ENCODE measurements at places on chromosomes 12 and 14. TPM values are rescaled to one million over a fixed set of nuclear protein-coding genes. Genes with fewer than 3 reads are reported as not detected.
A peak's percentile ranks its signal among the peaks of the same experiment; 100 is the strongest.

Gene DEPDC4
- 0.17 TPM for total RNA-seq

GRCh38 chr12:77795699-77796098 is 35.0 kb upstream of the NAV3 start:
- no peak for DNase-seq

GRCh38 chr14:104758981-104759969 is 6.3 kb downstream of the SIVA1 start:
- no peak for DNase-seq

DNA sequence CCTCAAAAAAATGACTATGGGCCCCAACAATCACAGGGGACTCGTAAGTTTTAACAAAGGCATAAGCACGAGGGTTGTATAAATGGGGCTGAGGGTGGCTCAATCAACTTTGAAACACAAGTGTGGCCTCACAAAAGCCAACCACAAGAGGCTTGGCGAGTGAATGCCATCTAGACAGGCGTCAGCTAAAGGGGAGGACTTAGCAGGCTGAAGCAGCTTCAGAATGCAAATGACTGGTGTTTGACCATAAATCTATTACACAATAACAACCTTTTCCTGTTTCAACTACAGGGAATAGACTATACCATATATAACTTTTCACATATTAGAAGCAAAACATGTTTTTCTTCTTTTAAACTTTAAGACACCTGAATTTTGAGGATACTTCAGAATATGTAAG is 777.9 kb downstream of the FSCB start:
- no peak for DNase-seq

Gene MANSC4
- not detected for total RNA-seq

GRCh38 chr12:128313931-128314330 is 47.0 kb downstream of the TMEM132C start:
- DNase-seq: no peak

DNA sequence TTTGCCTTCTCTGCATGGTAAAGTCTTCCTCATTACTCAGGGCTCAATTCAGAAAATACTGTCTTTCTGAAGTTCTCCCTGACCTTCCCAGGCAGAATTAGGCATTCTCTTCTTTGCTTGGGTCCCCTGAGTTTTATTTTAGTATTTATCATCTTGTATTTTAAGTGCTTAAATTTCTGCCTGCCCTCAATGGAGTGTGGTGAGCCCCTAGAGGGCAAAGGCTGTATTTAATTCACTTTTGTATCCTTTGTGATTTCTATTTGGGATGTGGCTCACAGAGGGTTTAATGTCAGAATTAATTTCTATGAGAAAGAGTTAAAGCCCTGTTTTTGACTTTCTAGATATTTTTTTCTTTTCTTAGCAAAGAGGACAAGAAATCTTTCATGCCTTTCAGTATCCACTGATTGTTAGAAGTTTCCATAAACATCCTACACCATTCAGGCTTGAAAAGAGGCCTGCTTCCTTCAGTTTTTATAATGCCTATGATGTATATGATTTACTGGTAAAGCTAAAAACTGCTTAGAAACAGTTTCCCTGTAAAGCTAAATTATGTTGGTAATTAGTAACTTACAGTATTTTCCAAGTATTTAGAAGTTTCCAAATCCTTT is 55.6 kb upstream of the PTPRB start:
- peak; percentile 75 for DNase-seq

Gene AKAP5
- total RNA-seq: 0.68 TPM

Gene MIP
- not detected for total RNA-seq

Gene AQP2
- total RNA-seq: not detected

DNA sequence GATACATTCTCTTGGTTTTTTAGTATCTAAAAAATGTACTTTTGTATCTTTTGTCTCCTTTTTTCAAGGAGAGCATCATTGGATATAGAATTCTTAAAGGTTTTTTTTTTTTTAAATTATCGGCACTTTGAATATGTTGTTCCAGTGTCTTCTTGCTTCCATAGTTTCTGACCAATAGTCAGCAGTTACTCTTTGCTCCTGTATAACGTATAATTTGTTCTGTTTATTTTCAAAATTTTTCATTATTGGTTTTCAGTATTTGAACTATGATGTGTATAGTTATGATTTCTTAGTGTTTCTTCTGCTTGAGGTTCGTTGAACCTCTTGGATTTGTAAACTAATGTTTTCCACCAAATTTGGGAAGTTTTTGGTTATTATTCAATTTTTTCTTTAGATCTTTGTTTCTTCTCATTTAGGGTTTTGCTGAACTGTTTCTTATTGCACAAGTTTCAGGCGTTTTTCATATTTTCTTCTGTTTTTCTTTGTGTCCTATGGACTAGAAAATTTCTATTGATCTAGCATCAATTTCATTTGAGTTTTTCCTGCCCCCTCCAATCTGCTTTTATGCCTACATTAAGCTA is 93.9 kb downstream of the PLBD1 start:
- peak; percentile 32 for DNase-seq

DNA sequence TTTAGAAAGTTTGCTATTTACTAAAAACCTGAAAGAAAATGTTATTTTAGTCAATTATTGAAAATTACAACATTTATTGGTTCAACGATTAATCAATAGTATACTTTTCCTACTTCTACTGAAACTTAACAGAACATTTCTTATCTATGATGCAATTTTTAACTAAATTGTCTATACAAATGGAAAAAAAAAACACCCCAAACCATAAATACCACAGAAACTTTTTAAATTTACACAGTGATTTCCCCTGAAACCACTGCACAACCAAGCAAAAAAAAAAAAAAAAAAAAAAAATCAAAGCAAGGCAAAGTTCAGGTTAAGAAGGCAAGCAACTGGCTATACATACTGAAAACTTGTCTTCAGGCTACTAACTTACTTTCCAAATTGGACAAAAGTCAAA is 71.9 kb upstream of the POC1B start:
- no peak for DNase-seq

DNA sequence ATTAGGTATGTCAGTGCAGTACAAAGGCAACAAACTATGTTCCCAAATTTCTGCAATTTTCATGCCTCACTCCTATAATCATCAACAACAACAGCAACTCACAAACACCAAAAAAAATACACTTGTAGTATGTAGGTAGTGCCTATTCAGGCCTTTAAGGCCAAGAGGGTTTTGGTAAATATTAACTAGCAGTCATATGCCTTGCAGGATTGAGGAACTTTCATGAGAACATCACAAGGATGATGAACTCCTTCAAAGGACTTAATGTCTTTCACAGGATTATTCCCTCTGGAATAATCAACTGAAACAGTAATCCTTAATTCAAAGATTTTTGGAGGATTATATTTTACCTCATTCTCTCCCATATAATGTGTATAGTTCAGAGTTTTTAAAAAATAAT is 293.8 kb downstream of the NOVA1 start:
- no peak for DNase-seq

- DNase-seq: no peak
Measured at GRCh38 chr14:48536318-48536717, 860.9 kb upstream of the MDGA2 start.

DNA sequence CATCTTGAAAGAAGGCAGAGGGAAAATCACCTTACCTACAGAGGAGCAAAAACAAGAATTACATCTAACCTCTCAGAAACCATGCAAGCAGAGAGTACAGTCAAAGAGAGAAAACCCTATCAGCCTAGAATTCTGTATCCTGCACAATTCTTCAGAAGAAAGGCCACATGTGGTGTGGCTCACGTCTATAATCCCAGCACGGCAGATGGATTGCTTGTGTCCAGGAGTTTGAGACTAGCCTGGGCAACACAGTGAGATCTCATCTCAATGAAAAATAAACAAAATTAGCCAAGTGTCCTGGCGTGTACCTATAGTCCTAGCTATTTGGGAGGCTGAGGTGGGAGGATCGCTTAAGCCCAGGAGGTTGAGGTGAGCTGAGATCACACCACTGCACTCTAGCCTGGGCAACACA is 48.2 kb downstream of the ATF7 start:
- no peak for DNase-seq

DNA sequence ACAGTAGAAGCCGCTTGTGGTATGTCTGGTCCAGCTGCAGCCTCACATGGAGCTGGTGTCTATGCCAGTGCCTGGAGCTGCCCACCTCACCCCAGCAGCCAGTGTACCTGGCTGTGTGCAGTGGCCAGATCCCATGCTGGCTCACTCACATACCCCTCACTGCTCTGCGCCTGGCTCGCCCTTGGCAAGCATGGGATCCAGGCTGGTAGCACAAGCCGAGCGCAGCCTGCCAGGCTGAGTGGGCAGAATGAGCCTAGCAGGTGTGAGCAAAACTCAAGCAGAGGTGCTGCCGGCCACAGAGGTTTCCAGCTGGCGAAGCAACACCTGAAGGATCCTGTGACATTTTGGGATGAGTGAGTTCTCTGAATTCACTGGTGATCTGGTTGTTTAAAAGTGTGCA is 5.0 kb upstream of the BTBD7 start:
- no peak for DNase-seq

- peak; percentile 62 for DNase-seq
Measured at GRCh38 chr14:22886500-22887259, 3.7 kb downstream of the REM2 start.

- DNase-seq: peak; percentile 51
Measured at GRCh38 chr12:22543246-22544037, 900 bp downstream of the C2CD5 start.

DNA sequence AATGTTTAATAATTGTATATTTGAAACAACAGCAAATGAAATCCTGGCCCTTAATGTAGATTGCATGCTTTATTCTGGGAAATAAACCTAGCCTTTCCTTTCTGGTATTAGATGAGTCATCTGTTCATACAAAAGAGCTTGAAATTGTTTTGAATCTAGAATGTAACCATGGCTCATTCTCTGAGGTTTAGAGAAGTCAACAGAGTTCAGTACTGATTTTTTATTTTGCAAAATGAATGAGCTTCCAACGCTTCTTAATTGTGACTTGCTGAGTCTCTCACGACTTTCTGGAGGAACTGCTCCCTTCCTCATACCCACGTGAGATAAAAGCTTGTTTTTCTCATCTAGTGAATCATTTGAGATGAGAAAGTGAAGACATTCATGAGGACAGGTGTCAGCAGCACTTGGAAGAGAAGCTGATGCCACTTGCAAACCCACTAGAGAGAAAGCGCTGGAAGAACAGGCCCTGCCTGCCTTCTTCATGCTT is 509.6 kb downstream of the VRK1 start:
- DNase-seq: no peak

- peak; percentile 85 for DNase-seq
Measured at GRCh38 chr12:113174461-113175384, 10.6 kb downstream of the DDX54 start.

Gene KRT71
- total RNA-seq: not detected

GRCh38 chr12:109652977-109653264 is 60.7 kb upstream of the FAM222A start:
- DNase-seq: no peak

GRCh38 chr14:102965971-102966655 is 43.6 kb downstream of the AMN start:
- no peak for DNase-seq

- no peak for DNase-seq
Measured at GRCh38 chr14:35742442-35742841, 66.7 kb downstream of the RALGAPA1 start.

Gene POLE2
- total RNA-seq: 13.9 TPM

- no peak for DNase-seq
Measured at GRCh38 chr12:62716866-62717525, 218.0 kb downstream of the PPM1H start.

Gene SSPN
- total RNA-seq: 0.34 TPM

DNA sequence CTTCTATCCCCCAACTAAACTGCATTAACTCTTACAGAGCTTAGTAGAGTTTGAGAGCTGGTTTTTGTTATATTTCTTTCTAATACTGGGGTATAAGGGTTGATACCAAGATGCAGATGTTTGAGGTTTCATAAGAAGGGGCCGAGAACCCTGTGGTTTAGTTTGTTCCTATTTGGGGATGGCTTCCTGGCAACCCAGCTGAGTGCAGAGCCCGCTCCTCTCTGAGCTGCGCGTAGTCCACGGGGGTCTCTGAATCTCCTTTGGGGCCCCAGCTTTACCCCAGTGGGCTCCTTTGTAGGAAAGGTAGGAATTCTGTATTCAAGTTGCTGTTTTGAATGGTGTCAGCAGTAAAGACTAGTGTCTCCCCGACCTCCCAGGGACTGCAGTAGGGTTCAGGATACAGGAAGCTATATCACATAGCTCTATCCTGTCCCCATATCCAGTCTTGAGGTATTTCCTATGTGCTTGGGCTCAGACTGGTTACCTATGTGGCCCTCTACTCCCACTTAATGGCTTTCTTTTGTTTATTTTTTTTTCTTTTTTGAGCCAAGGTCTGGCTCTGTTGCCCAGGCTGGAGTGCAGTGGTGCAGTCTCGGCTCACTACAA is 25.4 kb downstream of the PLXNC1 start:
- DNase-seq: no peak

- DNase-seq: no peak
Measured at GRCh38 chr12:132357623-132358186, 28.3 kb upstream of the GALNT9 start.
